ENCODE measurements at places on chromosomes 12 and 14.
A peak's percentile ranks its signal among the peaks of the same experiment; 100 is the strongest.

DNA sequence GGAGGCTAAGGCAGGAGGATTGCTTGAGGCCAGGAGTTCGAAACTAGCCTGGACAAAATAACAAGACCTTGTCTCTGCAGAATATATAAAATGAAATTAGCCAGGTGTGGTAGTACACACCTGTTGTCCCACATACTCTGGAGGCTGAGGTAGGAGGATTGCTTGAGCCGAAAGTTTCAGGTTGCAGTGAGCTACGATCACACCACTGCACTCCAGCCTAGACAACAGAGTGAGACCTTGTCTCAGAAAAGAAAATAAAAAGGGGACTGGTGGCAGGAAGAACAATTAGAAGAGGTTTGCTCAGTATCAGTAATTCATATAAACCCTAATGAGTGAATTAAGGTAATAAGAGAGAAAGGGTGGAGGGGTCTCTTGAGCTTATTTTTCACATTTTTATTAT, 8.0 kb downstream of the PSMA6 start:
- DNase-seq = no peak

DNA sequence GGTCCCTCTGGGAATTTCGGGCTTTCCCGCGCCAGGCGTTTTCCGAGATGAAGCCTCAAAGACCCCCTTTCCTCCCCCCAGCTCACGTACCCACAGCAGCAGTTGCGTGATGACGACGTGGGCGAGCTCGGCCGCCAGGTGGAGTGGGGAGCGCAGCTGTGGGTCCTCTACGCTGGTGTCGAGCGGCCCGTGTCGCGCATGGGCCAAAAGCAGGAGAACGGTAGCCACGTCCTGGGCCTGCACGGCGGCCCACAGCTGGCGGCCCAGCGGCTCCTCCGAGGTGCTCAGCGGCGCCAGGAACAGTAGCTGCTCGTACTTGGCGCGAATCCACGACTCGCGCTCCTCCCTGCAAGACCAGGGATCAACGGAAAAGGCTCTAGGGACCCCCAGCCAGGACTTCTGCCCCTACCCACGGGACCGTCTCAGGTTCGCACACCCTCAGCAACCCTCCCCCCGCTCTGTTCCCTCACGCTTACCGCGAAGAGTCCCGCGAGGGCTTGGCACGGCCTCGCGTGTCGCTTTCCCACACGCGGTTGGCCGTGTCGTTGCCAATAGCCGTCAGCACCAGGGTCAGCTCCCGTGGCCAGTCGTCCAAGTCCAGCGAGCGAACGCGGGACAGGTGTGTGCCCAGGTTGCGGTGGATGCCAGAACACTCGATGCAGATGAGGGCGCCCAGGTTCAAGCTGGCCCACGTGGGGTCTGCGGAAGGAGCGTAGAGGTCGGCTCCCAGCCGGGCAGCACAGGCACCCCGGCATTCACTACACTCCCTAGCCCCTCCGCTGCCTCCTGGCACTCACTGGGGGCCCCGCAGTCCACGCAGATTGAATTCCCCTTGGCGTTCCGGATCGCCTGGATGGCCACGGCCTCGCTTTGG, 11.4 kb downstream of the AGAP2 start:
- DNase-seq = no peak

DNA sequence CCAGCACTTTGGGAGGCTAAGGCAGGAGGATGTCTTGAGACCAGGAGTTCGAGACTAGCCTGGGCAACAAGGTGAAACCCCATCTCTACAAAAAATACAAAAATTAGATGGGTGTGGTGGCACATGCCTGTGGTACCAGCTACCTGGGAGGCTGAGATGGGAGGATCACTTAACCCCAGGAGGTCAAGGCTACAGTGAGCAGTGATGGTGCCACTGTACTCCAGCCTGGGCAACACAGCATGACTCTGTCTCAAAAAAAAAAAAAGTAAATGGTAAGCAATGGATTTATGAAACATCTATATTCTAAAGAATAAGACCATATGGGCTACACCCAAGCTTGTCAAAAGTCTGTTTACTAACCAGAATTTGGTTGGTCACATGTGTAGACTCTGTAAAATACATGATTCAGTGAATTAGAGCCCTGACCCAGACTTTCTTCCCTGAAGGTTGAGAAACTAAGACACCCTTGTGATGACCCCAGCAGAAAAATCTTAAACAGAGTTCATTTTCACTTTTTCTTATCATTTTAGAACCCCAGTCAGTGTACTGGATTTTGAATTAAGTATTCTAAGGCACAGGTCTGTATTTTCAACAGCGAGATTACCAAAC, 12.1 kb downstream of the FGD6 start:
- DNase-seq = no peak

GRCh38 chr12:19332196-19332595, 107.1 kb upstream of the AEBP2 start:
- no peak for DNase-seq

DNA sequence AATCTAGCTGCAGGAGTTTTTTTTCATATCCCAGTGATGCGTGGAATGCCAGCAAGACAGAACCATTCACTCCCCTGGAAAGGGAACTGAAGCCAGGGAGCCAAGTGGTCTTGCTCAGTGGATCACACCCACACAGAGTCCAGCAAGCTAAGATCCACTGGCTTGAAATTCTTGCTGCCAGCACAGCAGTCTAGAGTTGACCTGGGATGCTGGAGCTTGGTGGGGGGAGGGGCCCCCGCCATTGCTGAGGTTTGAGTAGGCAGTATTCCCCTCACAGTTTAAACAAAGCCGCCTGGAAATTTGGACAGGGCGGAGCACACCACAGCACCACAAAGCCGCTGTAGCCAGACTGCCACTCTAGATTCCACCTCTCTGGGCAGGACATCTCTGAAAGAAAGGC, 86.9 kb upstream of the STXBP6 start:
- DNase-seq = no peak

GRCh38 chr12:1117371-1117770, 126.3 kb downstream of the ERC1 start:
- DNase-seq = no peak

DNA sequence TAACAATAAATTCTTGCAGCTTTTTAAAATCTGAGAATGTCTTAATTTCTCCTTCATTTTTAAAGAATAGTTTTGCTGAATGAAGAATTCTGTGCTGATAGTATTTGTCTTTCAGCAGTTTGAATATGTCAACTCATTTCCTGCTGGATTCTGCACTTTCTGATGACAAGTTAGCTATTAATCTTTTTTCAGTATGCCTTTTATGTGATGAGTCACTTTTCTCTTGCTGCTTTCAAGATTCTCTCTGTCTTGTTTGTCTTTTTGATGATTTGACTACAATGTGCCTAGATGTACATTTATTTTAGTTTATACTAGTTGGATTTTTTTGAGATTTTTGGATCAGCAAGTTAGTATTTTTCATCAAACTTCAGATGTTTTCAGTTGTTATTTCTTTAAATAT, 87.9 kb upstream of the AVPR1A start:
- DNase-seq = no peak

DNA sequence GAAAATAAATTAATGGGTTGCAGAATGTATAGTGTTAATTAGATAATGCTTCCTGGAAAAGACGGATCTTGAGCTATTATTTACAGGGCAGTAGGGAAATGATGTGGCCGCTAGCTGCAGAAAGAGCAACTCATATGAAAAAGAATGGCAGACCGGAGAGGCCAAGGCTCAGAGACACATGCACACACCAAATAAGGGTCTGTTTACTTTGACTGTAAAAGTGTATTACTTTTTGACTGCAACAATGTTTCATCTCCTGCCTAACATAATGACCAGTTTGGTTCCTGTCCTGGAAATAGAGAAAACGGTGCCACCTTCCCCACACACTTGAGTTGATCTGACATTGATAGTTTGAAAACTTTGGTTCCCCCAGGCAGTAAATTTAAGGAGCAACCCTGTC, 290.9 kb downstream of the CACNA1C start:
- no peak for DNase-seq

DNA sequence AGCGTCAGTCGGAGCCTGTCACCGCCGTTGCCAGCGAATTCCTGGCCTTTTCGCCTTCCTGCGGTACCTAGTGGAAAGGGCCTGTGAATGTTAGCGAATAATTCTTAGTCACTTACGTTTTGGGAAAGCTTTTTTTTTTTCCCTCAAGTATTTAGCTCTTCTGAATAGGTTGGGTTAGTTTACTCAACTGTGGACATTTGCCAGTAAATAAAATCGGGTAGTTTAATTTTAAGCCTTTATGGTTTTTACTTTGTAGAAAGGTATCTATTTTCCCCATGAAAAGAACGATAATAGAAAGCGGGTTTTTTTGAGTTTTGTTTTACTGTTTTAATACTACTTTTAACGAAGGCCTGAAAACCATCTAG, 1.7 kb downstream of the YY1 start:
- no peak for DNase-seq

DNA sequence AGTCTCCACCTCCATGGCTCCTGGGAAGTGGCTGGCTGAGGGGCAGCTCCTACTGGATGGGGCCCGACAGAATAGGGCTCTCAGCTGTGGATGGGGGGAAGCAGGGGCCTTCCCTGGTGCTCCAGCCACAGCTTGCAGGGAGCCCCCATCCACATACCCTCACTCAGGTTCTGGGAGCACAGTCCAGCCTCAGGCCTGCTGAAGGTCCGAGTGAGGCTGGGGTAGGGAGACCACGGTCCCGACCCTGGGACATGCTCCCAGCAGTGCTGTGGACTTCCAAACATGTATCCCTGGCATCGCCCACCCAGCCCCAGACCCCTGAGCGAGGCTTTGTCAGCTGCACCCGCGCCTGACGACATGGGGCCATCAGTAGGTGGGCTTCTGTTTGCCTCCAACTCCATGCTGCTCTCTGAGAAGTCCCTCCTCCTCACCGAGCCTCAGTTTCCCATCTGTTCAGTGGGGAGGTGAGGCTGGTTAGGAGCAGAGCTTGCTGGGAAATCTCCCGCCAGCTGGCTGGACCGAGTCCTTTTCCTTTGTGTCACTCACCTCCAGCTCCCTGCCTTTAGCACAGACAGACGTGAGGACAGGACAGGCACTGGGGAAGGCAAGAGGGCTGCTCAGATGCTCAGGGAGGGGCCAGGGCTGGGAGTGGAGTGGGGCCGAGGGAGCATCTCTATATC, 9.1 kb upstream of the ATG101 start:
- DNase-seq = peak; percentile 42

GRCh38 chr12:132510746-132511477, 21.0 kb downstream of the FBRSL1 start:
- no peak for DNase-seq

- no peak for DNase-seq
These were observed 33.4 kb upstream of the PSEN1 start for GRCh38 chr14:73102806-73103497.

DNA sequence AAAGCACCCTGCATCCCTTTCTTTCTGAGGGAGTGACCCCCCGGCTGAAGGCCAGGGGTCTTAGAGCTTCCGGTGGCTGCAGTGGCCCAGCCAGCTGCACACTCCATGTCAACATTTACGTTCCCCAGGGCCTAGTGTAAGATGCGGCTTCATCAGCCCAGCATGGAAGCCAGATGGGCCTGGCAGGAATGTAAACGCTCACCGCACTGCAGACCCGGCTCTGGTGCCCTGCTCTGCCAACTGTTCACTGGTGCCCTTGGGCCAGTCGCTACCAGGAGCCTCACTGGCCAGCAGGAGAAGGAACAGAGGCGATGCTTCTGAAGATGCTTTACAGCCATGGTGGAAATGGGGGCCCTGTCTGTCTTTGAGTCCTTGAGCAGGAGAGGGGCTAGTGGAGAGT, 8.6 kb upstream of the TMEM119 start:
- DNase-seq = no peak

DNA sequence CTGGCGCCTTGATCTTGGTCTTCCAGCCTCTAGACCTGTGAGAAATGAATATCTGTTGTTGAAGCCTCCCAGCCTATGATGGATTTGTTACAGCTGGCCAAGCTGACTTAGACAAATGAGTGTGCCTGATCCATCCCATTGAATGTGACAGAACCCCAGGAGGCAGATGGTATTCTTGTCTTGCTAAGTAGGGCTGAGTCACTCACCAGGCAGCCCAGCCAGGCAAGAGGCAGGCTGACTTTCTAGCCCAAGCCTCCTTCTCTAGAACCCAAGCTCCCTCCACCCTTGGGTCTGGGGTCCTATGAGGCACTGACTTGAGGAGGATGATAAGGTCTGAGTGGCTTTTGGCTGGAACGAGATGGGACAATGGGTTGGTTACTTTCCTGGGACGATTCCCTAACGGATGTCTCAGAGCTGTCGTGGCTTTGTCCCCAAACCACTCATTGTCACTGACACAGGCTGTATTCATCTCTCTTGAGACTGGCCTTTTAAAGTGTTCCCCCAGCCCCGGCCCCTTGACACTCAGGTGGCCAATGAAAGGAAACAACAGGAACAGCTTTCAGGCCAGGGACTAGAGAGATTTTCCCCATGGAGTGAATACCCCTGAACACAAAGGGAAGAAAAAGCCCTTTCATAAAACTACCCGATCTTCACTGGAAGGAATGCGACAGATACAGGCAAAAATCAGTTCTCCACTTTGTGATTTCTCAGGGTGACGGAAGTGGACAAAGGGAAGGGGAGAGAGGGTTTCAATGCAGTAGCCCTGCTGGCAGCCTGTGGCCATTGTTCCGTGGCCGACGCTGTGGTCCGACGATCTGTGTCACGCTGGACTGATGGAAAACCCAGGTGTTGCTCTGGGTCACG, 264.2 kb downstream of the AACS start:
- DNase-seq = no peak

DNA sequence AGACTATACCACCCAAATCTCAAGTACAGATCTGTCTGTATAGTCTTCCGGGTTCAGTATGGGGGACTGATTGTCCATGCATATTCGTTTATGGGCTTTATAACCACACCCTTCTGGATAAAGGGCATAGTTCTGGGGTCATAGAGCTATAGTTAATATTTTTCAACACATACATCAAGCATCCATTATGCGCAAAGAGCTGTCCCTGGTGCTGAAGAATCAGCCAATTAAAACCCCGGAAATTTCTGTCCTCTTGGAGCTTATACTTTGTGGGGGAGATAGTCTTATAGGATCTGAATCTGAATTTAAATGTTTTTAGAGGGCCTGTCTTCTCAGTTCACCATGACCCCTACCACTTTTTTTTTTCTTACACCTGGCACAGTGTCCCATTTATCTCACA, 256.7 kb downstream of the SUDS3 start:
- no peak for DNase-seq

DNA sequence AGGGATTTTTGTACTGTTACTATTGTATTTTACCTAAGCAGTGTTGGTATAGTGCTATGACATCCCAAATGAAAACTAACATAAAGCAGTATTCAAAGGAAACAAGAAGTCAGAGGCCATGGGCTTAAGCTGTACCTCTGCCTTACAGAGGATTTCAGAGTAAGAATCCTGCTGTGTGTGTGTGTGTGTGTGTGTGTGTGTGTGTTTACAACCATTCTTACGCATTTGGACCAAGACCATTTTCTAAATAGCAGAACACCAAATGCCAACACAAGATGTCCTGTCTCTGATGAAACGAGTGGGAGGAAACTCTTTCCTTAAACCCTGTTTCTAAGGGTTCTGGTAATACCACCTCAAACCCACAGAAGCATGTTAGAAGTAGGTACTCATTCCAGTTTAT, 64.4 kb downstream of the PPP1R36 start:
- DNase-seq = no peak
